Fibroblast of skin of left biceps (primary cell): ENCODE measurements at places on chromosomes 3 and 15.
A peak's percentile ranks its signal among the peaks of the same experiment; 100 is the strongest.

DNA sequence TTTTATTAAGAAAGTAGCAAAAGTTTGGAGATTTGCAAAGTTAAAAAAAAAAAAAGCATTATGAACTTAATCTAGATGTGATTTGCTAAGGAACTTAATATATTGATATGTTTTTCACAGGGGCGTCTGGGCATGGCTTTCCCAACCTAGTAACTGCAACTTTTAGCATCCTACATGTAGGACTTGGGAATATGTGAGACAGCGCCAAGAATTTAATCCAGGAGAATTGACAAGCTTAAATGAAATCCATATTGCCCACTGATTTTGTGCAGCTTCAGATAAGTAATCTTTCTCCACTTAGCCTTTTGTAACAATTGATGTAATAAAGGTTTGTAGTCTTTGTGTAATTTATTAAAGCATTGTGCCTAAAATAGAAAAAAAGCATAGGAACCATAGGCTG, 982 bp upstream of the GABPB1 start:
- no peak for DNase-seq

- peak; percentile 19 for DNase-seq
Observed at GRCh38 chr3:190697901-190698300, 164.6 kb downstream of the GMNC start.

DNA sequence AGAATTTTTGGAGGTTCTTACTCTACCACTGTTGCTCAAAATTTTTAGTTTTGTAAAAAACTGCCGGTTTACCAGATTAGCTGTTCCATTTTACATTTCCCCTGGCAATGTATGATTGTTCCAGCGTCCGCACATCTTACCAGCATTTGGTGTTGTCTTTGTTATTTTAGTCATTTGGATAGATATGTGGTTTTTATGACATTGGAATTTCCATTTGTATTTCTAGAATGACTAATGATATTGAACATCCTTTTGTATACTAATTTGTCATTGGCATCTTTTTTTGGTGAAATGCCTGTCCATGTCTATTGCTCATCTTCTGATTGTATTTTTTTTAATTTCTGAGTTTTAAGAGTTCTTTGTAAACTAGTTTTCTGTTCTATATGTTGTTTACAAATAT, 28.5 kb downstream of the LRRC28 start:
- DNase-seq: no peak

DNA sequence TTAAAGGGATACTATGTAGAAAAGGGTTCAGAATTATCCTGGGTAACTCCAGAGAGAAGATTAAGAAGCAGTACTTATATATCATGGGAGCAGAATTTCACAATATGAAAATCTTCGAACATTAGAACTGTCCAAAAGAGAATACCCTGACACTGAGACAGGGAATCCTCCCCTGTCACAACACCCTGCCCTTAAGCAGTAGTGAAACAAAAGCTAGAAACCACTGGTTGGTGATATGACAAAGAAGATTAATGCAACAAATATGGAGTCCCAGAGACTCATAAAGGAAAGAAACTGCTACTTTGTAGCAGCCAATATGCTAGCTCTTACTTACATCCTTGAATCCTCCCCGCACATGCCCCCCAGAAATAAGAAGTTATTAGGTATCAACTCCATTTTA, 18.5 kb downstream of the MIX23 start:
- DNase-seq: no peak

DNA sequence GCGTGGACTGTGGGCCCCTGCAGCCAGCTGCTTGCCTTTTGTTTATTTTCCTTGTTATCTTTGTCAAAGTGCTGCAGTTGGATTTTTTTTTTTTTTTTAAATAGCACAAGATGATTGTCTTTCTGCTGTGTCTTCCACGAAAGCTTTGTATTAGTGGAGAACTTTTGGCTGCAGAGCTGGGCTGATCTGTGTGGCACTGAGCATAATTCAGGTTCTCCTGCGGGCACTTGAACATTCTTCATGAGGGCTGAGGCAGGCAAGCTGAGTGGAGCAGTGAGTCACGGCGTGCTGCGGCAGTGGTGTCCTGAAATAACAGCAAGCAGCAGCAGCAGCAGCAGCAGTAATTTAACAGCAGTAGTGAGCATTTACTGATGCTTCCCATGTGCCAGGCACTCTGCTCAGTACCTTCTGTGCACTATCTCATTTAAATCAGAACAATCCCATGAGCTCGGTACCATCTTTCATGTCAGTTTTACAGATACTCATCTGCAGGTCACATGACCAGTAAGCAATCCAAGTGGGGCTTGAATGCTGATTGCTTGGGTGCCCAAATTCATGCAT, 45.8 kb downstream of the MITF start:
- DNase-seq: no peak

DNA sequence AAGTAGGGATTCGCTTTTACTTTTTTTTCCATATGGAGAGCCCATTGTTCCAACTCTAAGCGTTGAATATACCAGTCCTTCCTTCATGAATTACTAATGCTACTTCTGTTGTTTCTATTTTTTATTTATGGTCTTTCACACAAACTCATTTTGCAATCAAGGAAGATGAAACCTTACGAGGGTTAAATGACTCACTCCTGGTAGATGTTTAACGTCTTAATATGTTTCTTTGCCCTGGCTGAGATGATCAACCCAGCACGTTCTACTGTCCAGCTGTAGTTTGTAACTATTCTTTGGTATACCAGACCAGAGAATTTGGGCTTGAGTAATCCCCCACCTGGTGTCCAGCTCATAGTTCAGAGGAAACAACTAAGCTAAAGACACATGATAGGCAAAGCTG, 23.1 kb downstream of the CDCP1 start:
- DNase-seq: no peak

- DNase-seq: no peak
Observed at GRCh38 chr3:71183549-71183948, 400.0 kb downstream of the FOXP1 start.

- no peak for DNase-seq
Observed at GRCh38 chr3:52532517-52532837, 1.2 kb downstream of the NT5DC2 start.

GRCh38 chr3:50267280-50267913, 1.6 kb upstream of the SEMA3B start:
- DNase-seq: no peak

- DNase-seq: no peak
Observed at GRCh38 chr3:161316006-161316689, 55.2 kb downstream of the SPTSSB start.

DNA sequence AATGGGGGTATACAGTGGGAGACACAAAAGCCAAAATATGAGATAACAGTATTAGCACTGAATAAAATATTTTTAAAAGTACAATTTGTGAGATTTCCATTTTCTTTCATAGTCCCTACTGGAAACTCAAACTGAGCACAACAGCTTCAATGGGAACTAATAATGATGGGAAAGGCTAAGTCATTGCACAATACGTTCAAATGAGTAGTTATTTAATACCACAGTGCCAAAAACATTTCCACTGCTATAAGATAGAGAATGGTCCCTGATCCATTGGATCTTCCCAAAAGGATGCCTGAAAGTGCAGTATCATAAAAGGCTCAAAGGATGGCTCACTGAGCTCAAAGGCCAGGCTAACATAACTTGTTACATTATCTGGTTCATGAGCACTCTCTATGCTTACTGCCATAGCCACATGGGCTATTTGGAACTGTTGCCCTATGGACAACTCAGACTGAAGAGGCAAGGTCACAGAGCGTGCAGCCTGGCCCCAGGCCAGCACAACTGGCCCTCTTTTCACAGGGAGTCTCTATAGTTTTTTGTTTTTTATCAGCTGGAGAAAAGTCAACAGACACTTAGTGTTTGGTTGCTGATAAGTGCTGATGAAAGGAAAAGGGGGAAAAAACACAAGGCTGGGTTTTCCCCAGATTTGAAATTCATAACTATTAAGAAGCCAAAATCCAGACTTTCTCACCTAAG, 54.1 kb upstream of the PPIB start:
- no peak for DNase-seq

DNA sequence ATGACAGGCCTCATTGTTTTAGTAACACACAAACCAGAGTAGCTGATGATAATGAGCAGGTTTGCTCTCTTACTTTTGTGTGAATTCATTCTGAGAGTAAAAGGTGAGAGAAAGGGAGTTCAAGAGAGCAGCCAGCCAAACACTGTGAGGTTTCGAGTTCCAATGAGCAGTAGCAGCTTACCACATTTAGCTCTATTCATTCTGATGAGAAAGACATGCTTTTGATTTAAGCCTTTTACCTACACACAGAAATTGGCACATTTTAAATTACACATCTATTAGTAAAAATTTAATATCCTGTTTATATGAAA, 28.0 kb downstream of the GLDN start:
- no peak for DNase-seq

- DNase-seq: no peak
Observed at GRCh38 chr3:78798266-78798832, 969.4 kb downstream of the ROBO1 start.

DNA sequence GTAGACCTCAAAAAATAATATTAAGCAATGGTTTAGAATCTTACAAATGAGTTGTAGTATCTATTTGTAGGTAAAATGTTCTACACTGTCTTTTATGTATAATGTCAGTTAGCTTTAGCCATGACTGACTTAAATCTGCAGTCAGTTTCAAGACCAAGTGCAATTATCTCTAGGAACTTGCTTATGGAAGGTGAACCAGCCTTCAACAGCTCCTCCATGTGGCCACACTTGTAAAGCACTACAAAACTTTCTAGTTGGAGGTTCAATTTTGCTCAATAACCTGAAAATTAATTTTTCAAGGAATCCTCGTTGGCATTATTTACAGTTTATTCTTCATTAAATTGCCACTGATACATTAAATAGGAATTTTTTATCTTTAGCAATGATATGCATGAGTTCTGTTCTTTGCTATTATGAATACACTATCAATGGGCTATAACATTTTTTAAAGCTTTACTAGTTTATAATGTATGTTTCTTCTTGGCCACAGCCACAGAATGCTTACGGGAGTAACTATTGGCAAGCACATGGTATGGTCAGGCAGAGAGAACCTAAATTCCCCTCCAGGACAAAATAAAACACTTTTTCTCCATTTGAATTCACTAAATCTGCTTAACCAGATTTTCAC, 315.3 kb upstream of the UBE2E2 start:
- DNase-seq: peak; percentile 3

DNA sequence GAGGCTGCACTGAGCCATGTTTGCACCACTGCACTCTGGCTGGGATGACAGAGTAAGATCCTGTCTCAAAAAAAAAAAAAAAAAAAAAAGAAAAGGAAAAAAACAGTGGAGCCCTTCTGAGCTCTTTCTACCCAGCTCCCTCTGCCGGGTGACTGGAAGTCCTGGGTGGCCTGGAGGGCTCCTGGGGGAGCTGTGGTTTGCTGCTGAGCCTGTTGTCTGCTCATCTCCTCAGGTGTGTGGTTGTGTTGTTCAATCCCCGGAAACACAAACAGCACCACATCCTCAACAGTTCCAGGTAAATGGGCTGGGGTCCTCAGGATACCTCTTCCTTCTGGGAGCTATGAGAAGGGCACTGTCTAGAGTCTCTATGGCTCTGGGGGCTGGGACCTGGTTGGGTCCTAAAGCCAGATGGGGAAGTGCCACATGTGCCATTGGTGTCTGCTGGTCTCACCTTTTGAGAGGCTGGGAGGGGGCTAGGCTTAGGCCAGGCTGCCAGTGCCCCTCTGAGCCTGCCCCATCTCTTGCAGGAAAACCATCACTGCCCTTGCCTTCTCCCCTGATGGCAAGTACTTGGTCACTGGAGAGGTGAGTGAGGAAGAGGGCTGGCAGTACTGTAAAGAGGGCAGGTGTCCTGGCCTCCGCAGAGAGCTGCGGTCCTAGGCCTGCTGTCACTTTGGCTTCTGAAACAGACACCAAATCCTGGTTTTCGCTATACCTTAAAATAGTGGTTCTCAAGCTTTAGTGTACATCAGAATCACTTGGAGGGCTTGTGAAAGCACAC, 17.1 kb upstream of the JMJD7 start:
- no peak for DNase-seq

- DNase-seq: no peak
Observed at GRCh38 chr3:120481081-120481480, 30.3 kb upstream of the FSTL1 start.

GRCh38 chr15:36080759-36081158, 498.7 kb upstream of the CDIN1 start:
- DNase-seq: no peak

DNA sequence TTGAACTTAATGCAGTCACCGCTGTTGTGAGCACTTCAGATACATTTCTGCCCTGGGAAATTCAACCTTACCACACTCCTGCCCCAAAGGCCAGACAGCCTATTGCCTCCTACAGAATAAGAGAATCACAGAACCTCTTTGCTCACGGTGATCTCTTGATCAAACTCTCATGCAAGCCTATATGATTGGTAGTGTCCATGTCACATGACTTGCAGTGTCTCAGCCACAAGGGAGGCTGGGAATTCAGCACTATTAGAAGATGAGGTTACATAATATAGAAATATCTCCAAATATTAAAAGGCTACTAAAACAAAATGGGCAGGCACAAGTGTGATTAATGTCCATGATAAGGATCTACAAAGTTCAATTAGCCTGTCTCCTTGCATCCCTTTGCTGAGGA, 3.8 kb upstream of the PCOLCE2 start:
- no peak for DNase-seq

DNA sequence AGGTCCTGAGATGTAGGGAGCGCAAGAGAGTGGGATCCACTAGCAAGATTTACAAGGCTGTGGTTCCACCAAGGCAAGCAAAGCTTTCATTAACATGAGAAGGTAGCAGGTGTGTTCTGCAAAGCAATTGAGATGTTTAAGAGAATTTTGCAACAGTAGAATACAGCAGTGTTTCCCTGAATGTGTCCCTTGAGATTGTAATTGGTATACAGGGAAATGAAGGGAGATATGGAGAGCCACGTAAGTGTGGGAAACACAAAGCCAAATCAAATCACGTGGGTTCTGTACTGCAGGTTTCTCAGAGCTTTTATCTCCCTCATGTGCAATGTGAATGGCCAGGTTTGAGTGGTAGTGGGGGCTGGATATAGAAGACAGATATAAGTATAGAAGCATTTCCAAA, 67.3 kb downstream of the ATG7 start:
- no peak for DNase-seq

- no peak for DNase-seq
Observed at GRCh38 chr3:193620650-193621049, 27.6 kb downstream of the OPA1 start.

DNA sequence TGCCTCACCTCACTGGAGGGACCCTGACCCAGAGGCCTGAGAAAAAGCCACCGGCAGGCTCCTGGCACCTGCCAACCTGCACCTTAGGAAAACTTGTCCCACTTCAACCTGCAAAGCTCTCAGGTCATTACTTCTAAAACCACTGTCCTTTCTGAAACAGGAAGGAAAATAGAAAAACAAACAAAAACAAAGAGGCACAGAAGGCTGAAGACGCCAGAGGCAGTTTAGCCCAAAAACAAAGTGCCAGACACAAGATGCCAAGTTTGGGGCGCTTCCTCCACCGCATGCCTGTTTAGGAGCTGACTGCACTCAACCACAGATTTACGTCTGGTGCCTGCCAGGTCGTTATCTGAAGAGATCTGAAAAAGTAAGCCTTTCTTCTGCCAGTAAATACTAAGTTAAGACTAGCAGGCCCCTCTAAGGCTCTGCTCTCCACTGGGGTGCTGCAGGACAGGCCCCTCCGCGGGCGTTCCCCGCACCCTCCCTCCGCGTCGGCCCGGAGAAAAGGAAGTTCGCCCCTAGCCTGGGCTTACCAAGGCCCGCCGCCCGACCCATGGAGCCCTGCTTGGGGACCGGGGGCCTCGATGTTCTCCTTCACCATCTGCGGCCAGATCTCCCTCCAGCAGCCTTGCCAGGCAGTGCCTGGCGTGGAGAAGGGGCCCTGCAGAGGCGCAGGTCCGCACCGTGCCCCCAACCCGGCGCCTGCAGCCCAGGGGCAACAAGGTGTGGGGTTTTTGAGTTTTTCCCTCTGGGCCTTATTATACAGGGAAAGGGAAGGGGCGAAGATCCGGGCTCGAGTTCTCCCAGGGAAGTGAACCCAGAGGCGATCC, 1.3 kb downstream of the GOLGA8A start:
- DNase-seq: no peak
